ENCODE measurements at places on chromosomes 12 and 14.

DNA sequence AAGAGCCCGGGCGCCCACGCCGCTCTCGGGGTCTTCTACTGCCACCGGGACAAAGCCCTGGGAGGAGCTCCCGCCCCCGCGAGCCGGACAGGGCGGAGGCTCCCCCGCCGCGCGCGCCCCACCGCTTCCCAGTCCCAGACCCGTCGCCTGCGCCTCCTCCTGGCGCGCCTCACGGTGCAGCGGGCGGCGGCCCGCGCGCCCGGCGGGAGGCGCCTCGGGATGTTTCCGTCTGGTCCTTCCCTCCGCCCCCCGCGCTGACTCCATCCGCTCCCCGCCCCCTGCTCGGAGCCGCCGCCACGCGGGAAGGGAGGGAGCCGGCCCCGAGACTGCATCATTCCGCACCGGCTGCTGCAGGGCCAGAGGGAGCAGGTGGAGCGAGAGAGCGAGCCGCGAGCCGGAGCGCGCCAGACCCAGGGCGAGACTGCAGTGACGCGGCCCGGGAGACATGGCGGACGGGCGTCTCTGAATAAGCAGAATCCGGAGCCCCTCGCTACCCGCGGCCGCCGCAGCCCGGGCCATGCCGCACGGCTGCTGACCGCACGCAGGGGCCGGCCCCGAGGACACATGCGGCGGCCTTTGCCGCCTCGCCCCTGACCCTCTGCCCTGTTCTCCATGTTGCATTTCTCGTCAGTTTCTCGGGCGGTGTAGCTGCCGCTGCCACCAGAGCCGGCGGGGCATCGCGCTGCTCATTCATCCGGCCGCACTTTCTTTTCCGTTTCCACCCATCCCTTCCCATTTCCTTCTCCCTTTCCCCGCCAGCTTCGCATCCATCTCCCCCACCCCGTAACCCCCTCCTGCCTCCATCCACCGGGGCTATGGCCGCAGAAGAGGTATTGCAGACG, at the start of gene BICD1:
TSS of gene BICD1 (plus strand) at position 331 of the 842 bp plus-strand sequence. CDS start at position 816, 485 bp downstream.
- DNase-seq = peak; percentile 81

GRCh38 chr12:22032732-22033131, 13.3 kb upstream of the CMAS start:
- no peak for DNase-seq

DNA sequence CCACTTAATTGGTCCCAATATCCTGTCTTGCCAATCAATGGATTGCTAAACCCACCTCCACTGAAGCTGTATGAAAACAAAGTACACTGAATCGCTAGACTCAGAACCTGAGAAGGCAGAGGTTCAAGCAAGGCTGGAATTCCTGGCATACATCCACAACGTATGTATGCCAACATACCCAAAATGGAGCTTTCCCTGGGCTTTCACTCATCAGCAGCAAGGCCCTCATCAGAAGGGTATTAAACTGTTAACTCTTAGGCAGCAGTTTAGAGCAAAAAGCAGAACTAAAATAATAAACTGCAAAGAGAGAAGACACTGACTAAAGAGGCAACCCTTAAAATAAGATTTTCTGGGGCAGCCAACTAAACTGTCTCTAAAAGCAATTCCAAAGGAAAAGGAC, 13.6 kb downstream of the MED13L start:
- DNase-seq = no peak

DNA sequence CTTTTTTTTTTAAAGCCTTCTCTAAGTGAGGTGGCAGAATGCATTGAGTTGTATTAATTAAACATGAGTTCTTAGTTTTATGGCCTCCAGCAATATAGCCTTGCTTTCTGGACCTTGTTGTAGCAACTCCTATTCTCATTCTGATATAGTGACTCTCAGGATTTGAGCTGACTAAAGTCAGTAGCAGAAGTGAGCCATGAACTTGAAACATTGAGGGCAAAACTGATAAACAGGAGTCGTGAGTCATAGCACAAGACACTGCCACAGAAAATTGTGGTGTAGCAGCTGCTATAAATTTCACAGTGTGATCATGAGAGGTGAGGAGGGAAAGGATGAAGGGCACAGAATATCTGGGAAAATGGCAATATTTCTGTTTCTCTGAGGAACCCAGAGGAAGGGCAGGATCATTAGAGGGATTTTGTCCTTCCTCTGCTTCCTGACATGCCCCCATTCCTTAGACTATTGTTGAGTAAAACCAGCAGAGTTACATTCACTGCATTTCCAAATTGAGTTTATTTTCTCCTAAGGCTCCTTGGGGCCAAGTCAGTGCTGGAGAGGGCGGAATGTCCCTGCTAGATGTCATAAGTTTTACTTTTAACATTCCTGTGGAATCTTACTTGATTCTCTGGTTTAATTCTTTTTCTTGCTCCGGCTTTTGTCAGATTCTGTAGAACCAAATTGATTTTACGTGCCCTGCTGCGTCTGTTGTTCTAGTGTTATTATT, 7.5 kb downstream of the KLRG1 start:
- DNase-seq = peak; percentile 60

- DNase-seq = no peak
These were observed 85.7 kb downstream of the PAPOLA start for GRCh38 chr14:96587823-96588385.
